ENCODE measurements at places on chromosomes 6 and 20.
A peak's percentile ranks its signal among the peaks of the same experiment; 100 is the strongest.

GRCh38 chr6:115914098-115914497 is 146.6 kb downstream of the FRK start:
- DNase-seq: no peak

DNA sequence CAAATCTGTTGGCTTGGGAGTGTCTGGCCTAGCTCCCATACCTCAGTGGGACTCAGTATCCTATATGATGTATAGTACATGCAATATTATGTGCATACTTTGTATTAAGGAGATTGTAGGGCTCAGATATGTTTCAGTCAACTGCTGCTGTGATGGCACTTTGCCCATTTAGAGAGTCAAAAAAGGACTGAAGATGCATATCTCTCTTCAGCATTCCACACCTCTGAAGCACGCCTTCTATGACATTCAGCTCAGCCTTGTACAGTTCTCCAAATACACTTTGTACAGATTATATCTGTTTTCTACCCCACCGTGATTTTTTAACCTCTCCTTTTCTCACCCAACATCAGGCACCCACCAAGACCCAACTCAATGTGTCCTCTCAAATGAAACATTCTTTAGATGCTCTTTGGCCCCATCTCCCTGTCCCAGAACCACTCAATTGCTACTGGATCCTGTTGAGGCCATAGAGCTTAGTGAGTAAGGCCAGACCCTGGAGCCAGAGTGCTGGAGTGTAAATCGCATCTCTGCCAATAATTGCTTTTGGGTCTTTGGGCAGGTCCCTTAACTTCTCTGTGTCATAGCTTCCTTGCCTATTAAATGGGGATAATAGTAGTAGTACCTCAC is 15.6 kb downstream of the ENPP1 start:
- no peak for DNase-seq

GRCh38 chr6:111210194-111210728 is 123.0 kb downstream of the SLC16A10 start:
- DNase-seq: peak; percentile 34

DNA sequence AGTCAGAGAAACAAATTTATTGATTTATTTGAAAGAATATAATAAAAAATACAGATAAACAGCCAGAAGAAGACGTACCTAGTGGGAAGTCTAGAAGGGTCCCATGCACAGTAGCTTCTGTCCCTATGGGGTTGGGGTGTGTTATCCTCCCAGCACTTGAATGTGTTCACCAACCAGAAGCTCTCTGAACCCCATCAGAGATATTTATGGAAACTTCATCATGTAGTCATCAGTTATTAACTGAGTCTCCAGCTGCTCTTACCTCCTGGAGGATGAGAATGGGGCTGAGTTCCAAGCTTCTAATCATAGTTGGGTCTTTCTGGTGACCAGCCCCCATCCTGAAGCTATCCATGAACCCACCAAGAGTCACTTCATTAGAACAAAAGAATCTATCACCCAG is 15.4 kb upstream of the USP45 start:
- DNase-seq: no peak

- DNase-seq: no peak
Measured at GRCh38 chr6:159074876-159075275, 30.1 kb upstream of the TAGAP start.

DNA sequence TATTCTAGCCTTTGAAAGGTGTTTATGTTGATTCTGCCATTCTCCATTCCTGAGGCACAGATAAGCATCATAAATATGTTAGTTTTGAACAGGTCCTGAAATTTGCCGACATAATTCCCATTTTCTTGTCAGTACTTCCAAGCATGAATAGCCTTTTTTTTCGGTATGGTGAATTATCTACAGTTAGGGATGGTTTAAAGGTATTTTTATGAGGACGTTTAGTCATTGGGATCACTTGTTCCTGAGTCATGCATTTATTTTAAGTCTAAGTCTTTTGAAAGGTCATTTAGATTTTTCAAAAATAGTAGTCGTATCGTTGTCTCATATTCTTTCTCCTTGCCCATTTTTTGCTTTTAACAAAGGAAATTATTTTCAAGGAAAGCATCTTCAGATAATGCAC is 98.7 kb downstream of the PHACTR3 start:
- no peak for DNase-seq

- no peak for DNase-seq
Measured at GRCh38 chr20:40232273-40232672, 456.8 kb downstream of the MAFB start.

DNA sequence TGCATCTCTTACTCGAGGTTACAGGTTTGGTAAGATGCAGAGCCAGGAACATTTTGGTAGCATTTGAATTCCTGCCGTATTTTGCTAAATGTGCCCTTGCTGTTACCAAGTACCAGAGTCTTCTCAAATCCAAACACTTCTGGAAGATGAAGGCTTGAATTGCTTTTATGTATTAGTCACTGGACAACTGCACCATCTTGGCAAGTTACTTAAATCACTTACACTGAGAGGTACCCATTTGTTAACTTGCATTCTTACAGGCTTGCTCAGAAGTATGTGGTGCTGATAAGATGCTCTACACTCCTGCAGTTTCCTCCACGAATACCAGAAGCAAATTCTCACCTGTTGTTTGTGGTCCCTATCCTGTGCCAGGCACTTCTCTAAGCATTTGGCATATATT is 12.7 kb downstream of the IL22RA2 start:
- peak; percentile 83 for DNase-seq

DNA sequence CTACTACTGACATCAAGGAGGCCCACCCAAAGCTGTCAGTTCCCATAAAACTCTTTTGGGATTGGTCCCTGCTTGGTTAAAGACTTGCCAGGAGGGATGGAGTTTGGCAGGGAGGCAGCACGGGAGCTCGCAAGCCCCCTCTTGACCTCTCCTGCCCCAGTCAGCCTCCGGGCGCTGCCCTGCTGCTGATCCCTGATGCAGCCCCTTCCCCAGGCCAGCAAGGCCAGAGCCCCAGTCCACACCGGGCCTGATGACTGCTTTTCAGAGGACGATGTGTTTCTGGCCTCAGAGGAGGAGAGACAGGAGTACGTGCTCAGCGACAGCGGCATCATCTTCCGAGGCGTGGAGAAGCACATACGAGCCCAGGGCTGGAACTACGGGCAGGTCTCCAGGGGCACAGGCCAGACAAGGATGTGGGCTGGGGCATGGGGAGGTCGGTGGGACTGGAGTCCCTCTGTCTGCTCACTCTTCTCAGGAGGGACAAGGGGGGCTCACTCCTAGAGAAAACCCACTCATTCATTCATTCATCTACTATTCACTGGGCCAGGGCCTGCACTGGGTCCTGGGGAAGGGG is 15.6 kb downstream of the TGM6 start:
- no peak for DNase-seq

GRCh38 chr6:135093578-135093977 is 39.0 kb upstream of the HBS1L start:
- DNase-seq: peak; percentile 29

DNA sequence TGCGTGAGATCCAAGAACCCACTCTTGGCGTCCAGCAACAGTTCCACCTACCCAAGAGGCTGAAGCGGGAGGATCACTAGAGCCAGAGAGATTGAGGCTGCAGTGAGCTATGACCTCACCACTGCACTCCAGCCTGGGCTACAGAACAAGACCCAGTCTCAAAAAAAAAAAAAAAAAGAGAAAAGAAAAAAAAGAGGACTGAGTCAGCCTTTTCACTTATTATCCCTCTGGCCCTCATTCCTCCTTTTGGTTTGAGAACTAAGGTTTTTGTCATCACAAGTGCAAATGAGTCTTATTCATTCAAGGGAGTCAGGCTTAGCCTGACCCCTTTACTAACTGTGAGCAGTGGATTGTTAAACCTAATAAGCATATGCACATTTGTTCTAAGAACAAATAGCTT is 37.9 kb upstream of the JARID2 start:
- DNase-seq: peak; percentile 79

Data from fibroblast of lung (primary cell).